Thoracic aorta (tissue), 2 donors: ENCODE measurements at places on chromosomes 7 and 10.

DNA sequence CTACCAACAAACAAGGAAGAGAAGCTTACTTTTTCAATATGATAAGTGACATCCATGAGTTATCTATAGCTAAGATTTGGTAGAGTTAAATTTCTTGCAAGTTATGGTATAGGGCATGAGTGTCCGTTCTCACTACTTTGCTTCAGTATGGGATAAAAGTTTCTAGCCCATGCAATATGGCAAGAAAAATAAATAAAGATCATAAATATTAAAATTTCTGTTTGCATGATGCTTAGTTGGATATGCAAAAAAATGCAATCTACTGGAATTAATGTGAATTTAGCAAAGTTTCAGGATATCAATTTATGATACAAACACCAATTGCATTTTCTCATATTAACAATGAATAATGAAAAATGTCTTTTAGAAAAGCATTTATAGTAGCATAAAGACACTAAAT, 148.7 kb upstream of the ADARB2 start:
- no peak for DNase-seq

DNA sequence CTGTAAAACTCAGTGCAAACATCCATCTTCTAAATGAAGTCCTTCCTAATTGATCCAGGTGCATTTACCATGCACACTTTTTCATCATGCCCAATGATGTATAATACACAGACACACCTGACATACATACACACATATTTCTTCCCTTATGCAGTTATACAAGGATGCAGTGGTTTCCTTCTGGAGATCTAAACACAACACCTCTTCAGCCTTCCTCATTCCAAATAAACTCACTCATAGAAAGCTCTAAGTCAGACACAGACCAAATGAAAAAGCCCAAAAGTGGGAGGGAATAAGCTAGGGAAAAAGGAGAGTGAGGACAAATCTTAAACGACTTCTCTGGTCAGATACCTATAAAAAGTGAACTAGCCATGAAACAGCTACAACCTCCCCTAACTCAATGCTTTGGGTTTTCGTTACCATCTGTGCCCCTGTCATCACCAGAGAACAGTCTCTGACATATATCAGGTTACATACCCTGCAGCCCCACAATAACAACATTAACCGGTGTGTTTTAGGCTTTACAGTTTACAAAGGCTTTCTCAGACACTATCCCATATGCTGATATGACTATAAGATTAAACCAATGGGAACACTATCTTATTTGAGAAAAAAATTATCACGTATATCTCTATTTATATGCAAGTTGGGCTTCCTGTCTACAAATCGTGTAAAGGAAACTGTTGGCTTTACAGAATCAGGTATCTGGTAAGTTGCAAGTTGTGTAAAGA, 675.2 kb downstream of the PHTF2 start:
- no peak for DNase-seq

DNA sequence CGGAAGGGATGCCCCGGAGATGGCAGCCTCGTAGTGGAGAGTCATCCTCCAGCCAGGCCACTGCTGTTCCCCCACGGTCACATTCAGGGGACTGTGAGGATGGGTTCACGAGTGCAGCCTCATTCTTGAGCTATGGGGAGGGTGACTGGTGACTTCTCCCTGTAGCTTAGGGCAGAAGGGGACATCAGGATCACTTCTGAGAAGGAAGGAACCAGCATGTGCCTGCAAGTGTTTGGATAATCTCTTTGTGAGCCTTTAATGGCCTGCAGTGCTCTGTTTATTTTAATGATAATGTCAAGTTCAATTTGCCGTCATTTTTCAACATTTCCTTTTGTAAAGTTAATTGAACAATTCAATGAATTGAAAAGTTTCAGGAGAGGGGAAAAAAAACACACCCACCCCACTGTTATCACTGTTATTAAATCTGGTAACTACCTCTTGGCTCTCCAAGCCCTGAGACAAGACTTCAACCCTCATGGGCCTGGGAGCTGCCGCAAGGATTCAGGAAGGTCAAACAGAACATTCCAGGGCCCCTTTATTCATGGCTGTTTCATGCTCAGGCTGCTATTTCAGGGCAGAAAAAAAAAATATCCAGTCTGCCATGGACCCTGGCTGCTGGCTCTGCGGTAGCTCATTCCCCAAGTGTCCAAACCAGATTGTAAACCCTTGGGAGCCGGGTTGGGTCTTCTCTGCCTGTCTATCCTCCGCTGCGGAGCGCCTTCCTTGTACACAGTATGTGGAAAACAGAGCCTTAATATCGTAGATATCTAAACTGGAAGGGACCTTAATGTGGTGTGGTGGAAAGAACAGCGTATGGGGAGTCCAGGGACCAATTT, 100.4 kb downstream of the CDH23 start:
- DNase-seq: no peak

- DNase-seq: no peak
These were observed 975.8 kb upstream of the LRRTM3 start for GRCh38 chr10:65950075-65950474.

- no peak for DNase-seq
These were observed 273.6 kb upstream of the KLF6 start for GRCh38 chr10:4058514-4059029.

DNA sequence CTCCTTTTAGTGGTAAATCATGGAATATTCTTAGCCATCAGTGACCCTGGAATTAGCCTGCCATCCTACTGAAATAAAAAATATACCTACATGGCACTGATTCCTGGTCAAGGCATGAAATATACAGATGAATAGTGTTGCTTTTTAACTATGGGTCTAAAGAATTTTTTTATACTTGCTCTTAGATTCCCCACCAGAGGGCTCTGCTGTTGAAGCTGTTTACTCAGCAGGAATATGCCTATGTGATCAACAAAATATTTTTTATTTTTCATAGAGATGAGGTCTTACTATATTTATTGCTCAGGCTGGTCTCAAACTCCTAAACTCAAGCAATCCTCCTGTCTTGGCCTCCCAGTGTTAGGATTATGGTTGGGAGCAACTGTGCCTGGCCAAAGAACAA, 13.5 kb downstream of the ZC3HC1 start:
- no peak for DNase-seq

GRCh38 chr7:135188298-135188984, 17.9 kb upstream of the CYREN start:
- DNase-seq: no peak

- no peak for DNase-seq
These were observed 338.6 kb downstream of the CNTNAP2 start for GRCh38 chr7:146455091-146455655.

DNA sequence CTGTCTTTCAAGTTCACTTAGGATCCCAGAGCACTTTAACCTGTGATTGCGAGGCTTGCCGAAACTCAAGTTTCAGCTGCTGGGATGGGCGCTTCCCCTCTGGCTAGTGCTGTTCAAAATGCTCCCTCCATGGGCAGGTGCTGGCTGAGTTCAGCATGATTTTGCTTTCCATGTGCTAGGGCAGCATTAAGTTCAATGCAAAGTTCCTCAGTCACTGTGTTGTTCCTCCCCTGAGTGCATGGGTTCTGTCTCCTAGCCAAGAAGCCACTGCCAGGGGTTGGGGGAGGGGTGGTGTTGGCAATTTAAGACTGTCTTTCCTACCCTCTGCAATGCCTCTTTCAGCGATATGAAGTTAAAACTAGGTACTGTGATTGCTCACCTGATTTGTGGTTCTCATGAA, 56.5 kb upstream of the HELLS start:
- no peak for DNase-seq

- no peak for DNase-seq
These were observed 322.9 kb downstream of the PRPF18 start for GRCh38 chr10:13909516-13910258.

DNA sequence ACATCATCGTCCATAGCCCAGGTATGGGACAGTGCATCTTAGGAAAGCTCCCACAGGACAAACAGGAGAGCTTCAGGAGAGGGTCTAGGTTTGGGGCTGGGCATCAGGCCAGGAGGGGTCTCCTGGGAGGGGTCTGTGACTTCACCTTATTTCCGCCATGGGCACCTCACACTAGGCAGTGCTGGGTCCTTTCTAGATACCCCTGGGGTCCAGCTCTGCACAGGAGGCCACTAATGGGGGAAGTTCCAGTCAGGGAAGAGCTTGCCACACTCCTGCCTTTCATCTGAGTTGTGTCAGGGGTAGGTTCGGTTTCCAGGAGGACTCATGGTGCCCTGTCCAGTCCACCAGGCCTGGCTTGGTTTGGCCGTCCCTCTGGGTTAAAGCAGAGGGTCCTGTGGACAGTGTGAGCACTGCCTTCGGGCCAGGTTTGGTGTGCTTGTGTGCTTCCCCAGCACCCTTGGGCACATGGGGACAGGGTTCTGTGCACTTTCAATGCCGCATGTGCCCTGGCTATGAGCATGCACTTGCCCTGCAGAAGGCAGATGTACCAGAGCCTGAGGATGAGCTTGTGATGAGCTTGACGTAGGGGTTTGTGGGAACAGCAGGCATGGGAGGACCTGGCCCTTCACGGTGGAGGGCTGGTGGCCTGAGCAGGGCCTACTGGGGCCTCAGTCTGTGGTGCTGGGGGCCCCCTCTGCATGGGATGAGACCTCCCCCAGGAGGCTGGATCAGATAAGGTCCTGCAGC, 377.7 kb upstream of the NUPR2 start:
- DNase-seq: no peak

DNA sequence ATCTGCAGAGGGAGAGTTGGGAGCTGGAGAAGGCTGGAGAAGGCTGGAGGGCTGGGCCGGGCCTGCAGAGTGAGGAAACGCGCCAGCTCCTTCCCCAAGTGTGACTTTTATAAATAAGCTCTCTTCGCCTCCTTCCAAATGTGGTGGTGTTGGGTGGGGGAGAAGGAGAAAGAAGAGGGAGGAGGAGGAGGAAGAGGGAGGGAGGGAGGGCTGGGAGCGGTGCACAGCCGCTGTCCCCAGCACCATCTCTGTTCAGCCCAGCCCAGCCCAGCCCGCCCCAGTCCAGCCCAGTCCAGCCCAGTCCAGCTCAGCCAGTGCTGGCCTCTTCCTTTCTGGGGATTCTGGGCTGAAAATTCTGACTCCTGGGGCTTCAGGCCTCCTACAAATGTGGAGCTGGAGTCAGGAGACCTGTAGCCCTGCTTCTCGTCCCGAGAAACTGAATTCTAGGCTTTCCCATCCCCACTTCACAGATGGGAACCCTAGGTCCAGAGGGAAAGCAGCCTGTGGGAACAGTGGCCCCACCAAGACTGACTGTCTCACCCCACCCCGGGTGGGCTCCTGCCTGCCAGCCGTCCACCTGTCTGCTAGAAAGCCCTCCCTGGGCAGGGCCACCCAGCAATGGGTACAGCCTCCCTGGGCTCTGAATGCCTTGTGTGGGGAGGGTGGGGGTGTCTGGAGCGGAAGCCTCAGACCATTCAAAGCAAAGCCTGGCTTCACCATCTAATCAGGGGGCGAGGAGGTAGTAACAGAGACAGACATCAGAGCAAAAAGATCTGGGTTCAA, 2.3 kb downstream of the STX1A start:
- no peak for DNase-seq

GRCh38 chr7:83608716-83609115, 40.2 kb downstream of the SEMA3E start:
- no peak for DNase-seq

DNA sequence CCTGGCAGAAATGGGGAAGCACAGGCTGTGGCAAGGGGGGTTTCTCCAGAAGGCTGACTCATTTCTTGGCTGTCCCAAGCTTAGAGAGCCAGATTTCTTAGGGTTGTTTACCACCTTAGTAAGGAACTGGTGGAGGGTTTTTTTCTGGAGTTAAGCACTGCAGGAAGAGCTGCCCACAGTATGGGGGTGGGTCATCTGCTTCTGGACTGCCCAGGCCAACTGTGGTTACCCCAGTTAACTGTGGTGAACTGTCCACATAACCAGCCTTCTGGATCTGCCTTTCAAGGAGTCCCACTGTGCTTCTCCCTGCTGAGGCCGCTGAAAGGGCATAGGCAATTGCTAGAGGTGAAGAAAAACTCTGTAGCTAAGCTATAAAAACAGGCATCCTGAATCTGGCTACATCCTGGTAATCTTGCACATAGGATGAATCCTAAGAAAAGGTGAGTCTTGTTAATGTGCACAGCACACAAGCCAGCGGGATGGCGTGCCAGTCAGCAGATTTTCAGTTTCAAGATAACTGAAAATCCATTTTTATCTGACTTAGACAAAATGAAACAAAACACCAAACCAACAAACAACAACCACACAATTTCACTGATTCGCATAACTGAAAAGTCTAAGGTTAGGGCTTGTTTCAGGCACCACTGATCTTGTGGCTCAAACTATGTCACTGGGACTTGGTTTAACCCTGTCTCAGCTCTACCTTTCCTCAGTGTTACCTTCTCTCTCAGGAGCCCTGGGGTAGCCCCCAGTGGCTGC, 21.6 kb upstream of the TSPAN33 start:
- DNase-seq: no peak

- no peak for DNase-seq
These were observed 26.2 kb upstream of the ZNF716 start for GRCh38 chr7:57423768-57424167.

DNA sequence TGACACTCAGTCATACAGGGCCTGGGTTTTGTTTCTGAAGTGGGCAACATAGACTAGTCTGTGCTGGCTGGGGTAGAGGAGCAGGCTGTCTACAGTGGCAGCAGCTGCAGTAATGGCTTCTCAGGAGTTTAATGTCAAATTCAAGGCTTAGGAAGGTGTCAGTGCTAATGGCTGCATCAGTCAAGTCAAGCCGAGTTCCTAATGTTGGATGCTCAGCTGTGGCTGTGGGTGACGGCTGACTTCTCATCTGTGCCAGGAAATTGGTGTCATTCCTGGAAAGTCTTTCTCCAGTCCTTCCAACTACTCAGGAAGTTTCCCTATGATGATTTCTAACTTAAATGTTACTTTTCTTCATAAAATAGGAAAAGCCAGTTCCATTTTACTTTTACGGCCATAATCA, 468.1 kb upstream of the IGFBP3 start:
- DNase-seq: no peak

DNA sequence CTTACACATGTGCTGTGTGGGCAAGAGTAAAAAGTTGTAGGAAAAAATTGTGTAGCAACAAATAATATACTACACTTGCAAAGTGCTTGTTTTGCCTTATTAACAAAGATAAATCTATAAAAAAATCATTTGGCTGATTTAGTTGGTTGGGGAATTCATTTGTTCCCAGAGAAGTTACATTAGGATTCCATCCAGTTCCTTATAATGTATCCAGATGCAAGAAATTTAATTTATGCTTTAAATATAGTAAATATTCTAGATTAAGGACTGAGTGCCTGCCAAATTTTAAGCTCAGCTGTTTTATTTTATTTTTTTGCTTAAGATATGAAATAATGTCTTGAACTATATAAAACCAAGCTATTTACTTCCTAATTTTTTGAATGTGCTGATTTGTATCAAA, 1169.9 kb downstream of the NXPH1 start:
- no peak for DNase-seq

DNA sequence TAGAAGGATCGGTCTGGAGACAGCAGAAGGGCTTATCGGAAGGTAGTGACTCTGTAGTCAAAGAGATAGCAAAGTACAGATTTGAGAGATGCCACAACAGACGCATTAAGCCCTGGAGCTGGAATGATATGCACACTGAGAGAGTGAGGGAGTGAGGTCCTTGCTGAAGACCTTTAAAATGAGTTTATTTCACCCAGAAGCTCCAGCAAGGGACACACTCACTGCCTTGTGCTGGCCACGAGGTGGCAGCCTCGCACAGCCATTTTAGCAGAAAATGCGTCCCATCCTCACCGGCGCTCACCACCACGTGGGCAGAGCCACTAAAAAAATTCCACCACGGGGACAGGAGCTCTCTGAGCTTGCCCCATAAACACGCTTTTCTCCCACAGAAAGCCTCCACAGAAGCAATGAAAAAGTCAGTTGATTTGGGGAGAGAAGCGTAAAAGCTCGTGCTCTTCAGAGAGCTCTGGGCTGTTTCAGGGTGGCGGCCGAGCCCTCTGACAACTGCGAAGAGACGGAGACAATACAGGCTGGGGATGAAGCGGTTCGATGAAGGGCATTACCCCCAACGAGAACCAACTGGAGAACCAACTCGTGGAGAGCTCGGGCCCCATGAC, 163.0 kb upstream of the KLF14 start:
- no peak for DNase-seq
